ENCODE measurements at places on chromosomes 2 and 18.
A peak's percentile ranks its signal among the peaks of the same experiment; 100 is the strongest.

DNA sequence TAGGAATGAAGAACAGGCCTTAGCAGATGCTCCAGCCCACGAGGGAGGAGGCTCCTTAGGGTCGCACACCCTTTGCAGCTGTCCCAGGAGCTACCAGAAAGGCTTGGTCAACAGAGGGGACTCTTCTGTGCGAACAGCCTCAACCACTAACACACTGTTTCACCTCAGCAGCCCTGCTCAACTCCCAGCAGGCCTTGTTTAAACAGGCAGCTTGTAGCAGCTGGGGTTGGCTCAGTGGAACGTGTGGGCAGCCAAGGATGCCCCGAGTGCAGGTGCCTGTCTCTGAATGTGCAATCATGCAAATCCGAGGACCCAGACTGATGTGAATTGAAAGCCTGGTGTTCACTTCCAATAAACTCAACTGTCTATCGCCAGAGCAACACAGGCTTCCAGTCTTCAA is 88.7 kb upstream of the CXCR4 start:
- no peak for DNase-seq

DNA sequence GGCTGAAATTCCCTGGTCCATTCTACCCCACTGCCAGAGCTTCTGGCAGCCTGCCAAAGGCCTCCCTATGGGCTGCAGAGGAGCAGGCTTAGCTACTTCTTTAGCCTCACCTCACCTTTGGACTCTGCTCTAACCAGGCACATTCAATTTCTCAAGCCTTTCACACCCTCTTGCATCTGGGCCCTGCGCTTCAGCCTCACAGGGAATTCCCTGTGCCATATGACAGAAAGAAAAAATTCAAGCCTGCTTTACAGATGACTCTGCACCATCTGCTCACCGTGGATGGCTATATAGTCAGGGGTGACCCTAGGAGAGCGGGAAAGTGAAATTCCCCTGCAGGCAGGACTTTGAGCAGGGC is 62.5 kb downstream of the REEP1 start:
- no peak for DNase-seq

DNA sequence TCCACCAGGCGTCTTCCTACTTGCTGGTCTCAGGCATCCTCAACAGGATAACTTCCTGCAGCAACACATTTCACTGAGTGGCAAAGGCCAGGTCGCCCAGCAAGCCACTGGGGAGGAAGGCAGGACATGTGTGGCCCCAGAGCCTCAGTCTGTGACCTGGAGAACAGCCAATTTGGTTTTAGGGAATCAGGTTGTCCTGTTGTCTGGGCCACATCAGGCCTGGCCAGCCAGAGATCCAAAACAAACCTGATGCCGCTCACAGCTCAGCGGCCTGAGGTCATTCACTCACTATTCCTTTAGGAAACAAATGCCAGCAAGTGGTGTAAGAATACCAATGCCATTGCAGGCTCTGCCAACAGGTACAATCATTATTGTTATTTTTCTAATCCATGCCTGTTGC is 210.7 kb downstream of the VAPA start:
- DNase-seq: no peak

DNA sequence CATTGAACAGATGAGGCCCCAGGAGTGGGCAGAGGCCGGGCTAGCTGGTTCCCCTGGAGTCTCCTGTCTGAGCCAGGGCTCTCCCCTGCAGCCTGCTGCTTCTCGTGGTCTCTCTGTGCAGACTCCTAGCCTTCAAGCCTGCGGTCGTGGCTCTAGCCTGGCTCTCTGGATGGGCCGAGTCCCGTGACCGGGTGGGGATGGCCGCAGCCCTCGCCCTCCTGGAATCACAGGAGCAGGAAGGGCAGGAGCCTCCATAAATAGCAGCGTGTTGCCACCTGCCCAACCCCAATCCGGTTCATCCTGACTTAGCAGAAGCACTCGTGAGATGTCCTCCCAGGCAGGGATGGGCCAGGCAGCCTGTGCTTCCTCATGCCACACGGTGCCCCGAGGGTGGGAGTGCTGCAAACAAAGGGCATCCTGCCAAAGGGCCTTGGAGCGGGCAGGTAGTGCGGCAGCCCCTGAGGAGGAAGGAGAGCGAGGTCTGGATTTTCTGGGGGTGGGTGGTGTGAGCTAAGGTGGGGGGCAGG is 43.9 kb downstream of the FOSL2 start:
- DNase-seq: no peak

DNA sequence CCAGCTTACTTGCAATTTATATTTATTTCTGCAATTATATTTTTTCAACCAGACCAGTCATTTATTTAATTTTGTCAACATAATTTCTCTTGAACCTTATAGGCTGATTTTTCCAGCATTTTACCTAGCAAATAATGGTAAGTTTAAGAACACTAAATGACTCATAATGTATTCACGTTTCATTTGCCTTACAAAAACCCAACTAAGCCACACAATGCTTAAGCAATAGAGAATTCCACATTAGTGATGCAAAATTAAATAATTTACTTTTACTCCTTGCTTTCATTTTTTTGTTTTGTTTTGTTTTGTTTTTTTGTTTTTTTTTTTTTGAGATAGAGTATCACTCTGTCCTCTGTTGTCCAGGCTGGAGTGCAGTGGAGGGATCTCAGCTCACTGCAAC is 110.4 kb upstream of the VRK2 start:
- peak; percentile 11 for DNase-seq

DNA sequence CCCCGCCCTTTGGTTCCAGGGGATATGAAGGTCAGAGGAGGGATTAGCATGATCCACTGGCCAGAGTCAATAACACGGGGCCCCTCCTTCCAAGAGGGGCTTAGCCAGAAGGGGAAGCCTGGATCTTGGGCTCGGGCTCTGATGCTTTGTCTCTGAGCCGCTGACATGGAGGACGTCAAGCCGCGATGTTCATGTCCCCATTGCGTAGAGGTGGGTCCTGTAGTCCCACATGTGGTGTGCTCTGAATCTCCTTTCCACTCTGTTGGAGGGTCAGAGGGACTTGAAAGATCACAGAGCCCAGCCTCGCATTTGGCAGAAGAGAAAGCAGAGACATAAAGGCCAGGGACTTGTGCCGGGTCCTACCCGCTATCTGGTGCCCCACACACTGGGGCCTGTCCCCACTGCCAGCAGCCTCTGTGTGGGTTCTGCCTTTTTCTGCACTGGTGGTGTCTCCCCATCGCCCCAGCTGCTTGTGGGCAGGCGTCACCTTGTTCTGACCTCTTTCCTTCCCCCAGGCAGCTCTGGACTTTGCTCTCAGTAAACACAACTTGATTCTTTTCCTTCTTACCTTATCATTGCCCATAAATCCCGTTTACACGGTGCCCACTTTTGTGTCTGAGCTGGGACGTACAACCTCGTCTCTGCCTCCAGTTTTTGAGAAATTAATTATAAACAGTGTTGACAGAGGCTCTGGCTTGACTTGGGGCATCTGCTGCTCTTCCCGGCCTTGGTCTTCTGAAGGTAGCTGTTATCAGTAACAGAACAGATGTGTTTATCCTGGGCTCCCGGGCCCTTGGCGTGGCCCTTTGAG is 48.8 kb downstream of the SH3BP4 start:
- DNase-seq: no peak

- DNase-seq: no peak
Observed at GRCh38 chr2:197042739-197043196, 116.3 kb upstream of the PGAP1 start.

DNA sequence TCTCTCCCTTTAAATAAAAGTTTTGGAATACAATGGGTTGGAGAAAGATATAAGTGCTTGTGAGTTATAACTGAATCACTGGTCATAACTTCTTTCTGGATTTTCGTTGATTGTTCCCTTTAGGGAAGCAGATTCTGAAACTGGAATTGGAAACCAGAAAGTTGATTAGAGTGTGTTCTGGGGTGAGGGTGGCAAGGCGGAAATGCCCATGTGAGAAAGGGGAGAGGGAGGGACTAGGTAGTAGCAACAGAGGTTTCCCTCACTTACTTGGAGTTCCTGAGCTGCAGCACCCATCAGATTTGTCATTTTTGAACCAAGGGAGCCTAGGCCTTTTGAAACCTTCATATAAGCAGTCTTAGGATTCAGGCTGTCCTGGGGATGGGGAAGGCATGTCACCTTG is 453.4 kb downstream of the KCNJ3 start:
- DNase-seq: no peak

DNA sequence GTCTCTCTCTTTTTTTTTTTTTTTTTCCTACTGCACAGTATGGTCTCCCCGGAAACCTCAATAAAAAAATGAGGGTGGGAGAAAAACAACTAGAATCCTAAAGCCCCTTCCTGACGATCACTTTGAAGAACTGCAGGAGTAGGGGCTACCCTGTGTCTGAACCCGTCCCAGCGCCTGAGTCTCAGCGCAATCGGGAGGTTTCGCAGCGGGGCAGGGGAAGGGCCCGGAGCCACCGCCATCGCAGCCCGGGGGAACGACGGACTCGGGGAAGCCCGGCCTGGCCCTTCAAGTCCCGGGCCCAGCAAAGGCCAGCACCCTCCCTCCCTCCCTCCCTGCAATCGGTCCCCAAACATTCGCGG is 411 bp downstream of the NARS1 start:
- peak; percentile 55 for DNase-seq

DNA sequence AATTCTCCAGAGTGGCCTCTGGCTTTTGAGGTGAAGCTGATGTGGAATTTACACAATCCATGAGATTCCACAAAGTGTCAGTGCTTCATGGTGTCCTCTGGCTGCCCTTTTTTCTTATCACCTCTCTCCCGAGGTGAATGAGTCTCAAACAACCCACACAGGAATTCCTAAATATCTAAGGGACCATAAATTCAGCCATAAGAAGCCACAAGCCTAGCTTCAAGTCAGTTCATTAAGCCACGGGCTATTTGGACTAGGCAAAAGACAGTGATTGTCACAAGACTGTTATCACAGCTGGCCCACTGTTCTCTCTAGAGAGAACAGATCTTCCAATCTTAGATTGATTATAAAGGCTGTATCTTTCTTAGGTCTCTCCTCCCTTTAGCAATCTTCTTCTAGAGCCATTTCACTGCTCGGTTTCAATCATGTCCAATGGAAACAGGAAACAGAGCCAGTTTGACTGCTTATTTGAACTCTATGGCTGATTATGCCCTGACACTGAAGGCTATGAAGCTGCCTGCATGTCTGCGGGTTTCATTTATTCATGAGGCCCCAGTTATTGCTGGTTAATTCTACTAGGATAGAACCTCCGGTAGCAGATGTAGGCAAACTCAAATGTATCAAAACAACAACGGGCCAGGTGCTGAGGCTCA is 4.1 kb downstream of the NEMP2 start:
- DNase-seq: no peak

GRCh38 chr2:116879650-116880160 is 934.8 kb upstream of the DDX18 start:
- DNase-seq: no peak

GRCh38 chr2:209663139-209663538 is 108.5 kb upstream of the UNC80 start:
- peak; percentile 33 for DNase-seq

- peak; percentile 100 for DNase-seq
Observed at GRCh38 chr2:26401739-26402541, at the start of gene DRC1. TSS of gene DRC1 (plus strand) at chr2:26401920. CDS start at chr2:26401990, 70 bp downstream.

DNA sequence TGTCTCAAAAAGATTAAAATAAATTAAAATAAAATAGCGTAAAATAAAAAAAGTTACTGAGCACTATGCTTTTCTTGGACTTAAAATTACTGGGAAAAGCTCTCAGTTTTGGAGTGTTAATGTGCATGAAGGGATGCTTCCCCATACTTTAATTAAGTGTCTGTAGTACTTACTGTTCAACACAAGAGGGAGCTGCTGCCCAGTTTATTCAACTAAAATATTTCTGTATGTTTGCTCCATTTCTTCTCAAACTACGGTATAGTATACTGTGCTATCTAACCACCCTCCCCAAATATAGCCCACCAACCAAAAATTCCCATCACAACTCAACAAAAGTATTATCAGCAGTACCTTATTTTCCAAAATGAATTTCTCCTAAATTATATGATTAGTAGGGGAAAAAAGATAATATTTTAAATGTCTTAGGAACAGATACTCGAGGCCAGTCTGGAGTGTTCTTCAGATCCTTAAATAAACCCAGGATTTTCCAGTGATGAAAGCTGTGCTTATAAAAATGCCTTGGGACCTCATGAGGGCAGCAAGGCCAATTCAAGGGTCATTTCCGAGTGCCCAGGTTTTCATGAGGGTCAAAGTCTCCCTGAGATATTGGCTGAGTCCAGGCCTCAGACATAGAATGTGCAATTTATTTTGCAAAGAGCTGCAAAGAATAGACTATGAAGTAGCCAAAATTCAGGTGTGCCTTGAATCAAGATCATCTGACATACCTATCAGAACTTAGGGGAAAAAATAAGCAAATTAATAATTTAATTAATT is 64.1 kb downstream of the CHRNA1 start:
- DNase-seq: peak; percentile 65

GRCh38 chr2:43201016-43201415 is 25.4 kb downstream of the ZFP36L2 start:
- DNase-seq: no peak

DNA sequence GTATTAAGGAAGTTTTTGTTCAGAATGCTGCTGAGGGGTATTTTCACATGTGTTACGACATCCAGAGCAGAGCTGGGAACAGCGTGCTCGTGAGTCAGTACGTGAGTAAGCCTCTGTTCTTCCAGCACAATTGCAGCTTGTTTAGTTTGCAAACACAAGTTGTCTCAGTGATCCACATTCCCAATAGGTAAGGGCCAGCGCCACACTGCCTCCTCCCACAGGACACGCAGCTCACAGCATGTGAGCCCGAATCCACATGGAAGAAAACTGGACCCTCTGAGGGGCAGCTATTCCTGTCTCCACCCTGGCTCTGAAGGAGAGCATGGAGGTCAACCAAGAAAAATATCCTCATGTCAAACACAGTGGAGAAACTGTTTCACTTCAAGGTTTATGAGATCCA is 173.9 kb upstream of the PID1 start:
- DNase-seq: peak; percentile 85

- no peak for DNase-seq
Observed at GRCh38 chr2:29425866-29426265, 310.7 kb downstream of the CLIP4 start.

GRCh38 chr2:33108483-33109443 is 162.0 kb downstream of the LTBP1 start:
- DNase-seq: peak; percentile 46

- no peak for DNase-seq
Observed at GRCh38 chr2:239118675-239119211, 270.9 kb downstream of the TWIST2 start.

DNA sequence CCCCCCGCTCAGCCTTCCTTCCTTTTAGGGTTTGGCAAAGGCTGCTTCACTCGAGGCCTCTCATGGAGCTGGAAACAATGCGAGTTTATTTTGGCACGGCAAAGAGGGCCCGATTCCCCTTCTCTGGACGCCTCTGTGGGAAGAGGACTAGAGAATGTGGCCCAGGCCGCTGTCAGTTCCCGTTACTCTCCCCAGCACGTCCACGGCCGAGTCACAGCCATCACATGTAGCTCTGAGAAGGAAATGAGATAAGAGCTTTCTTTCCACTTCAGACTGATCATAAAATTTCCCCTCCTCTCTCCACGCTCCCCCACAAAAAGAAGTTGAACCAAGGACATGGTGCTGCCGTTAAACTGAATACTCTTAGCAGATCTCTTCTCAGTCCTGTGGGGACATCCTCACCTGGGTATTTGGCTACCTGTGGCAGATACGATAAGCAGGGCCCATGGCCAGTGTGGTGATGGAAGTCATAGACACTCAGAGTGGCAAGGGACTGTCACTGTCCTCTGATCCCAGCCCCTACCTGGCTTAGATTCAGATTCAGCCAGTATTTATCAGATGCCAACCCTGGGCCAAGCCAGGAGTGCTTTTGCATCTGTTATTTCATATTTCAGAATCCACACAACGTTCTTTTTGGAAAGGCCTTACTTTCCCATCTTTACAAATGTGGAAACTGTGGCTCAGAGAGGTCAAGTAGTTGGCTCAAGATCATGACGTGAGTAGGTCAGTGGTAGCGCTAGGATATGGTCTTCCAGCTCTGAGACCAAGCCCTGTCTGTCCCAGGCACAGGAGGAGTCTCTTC is 101.2 kb downstream of the MCFD2 start:
- DNase-seq: peak; percentile 61

GRCh38 chr2:201643216-201643890 is at the start of gene TMEM237:
TSS of gene TMEM237 (minus strand) at chr2:201643503. CDS start at chr2:201643400, 103 bp downstream.
- DNase-seq: peak; percentile 73

All from AG20443 (cell line).